ENCODE measurements at places on chromosomes 3 and 15.

DNA sequence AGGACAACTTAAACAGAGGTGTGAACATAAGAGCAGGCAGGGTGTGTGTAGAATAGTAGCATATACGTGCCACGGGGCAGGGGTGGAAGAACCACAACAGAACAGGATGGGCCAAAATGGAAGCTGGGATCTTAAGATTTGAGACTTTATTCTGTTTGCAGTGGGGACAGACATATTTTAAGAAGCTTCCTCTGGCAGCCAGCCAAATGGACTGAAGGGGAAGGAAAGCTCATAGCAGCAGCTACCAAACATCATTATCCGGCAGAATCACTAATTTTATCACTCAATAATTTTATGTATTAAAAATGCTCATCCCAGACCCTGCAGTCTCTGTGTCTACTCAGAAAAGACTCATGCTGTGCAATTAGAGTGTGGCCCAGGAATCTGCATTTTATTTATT, 130.9 kb upstream of the CTDSPL start:
- DNase-seq: no peak

GRCh38 chr3:10370429-10370828, 49.5 kb upstream of the SEC13 start:
- DNase-seq: no peak

GRCh38 chr15:69855258-69856000, 242.3 kb downstream of the TLE3 start:
- no peak for DNase-seq

- DNase-seq: no peak
Observed at GRCh38 chr3:113908133-113908532, 39.7 kb upstream of the ZDHHC23 start.

GRCh38 chr15:90955624-90956273, 1.1 kb downstream of the RCCD1 start:
- no peak for DNase-seq

GRCh38 chr3:111134302-111134701, 62.7 kb downstream of the NECTIN3 start:
- no peak for DNase-seq

- no peak for DNase-seq
Observed at GRCh38 chr3:47716656-47717055, 65.0 kb downstream of the SMARCC1 start.

GRCh38 chr3:125512135-125512920, 7.7 kb downstream of the SNX4 start:
- DNase-seq: no peak

- no peak for DNase-seq
Observed at GRCh38 chr3:39184081-39184967, 8.1 kb downstream of the XIRP1 start.

DNA sequence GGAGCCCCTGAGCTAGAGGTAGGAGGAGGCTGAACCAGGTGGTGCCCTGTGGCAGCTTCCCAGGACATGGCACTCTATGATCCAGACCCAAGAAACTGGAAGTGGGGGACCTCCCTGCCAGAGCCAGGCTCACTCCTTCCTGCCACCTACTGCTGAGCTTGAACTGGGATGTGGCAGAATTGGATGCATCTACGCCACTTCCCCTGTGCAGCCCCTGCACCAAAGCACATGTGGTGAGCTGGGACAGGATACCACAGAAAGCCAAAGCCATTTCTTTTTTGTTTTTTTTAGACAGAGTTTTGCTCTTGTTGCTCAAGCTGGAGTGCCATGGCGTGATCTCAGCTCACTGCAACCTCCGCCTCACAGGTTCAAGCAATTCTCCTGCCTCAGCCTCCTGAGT, 518.0 kb upstream of the PPP2R3A start:
- DNase-seq: no peak

DNA sequence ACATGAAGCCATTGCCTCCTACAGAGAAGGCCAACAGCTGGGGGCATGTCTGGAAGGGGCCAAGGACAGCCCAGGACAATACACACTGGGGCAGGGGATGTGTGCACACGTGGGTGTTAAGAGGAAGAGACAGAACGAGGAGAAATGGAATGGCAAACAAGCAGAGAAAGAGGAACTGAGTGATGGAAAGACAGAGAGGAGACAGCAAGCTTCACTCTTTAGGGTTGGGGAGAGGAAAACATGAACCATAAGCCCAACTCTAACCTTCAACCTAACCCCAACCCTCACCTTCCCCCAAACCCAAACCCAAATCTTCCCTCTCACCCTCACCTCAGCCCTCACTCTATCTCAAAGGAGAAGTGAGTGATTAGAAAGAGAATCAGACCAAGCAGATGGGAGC, 11.9 kb upstream of the PARL start:
- no peak for DNase-seq

GRCh38 chr15:33021806-33022389, 172.6 kb downstream of the FMN1 start:
- no peak for DNase-seq

GRCh38 chr3:32495609-32496008, 7.0 kb downstream of the CMTM6 start:
- DNase-seq: no peak

Data from GOT3 (cell line).